ENCODE measurements at places on chromosomes 11 and 22. TPM values are rescaled to one million over a fixed set of nuclear protein-coding genes. Genes with fewer than 3 reads are reported as not detected.

ISX gene
- not detected for polyA plus RNA-seq

FAM227A gene
- 0.15 TPM for polyA plus RNA-seq

BIK gene
- polyA plus RNA-seq, result not detected

KCTD14 gene
- 1.2 TPM for polyA plus RNA-seq

LYVE1 gene
- polyA plus RNA-seq, result 12.3 TPM

SLC25A45 gene
- polyA plus RNA-seq, result 8.2 TPM

C1QTNF4 gene
- 0.45 TPM for polyA plus RNA-seq

Measured in adipose tissue (tissue), 3 donors.